Fibroblast of skin of scalp (primary cell): ENCODE measurements at places on chromosomes 2 and 18.

DNA sequence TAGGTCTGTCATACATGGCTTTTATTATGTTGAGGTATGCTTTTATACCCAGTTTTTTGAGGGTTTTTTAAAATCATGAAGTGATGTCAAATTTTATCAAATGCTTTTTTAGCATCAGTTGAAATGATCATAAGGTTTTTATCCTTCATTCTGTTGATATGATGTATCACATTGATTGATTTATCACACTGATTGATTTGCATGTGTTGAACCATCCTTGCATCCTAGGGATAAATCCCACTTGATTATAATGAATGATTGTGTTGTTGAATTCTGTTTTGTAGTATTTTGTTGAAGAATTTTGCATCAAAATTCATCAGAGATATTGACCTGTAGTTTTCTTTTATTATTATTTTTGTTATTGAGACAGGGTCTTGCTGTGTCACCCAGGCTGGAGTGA, 68.2 kb downstream of the LIMS1 start:
- no peak for DNase-seq

DNA sequence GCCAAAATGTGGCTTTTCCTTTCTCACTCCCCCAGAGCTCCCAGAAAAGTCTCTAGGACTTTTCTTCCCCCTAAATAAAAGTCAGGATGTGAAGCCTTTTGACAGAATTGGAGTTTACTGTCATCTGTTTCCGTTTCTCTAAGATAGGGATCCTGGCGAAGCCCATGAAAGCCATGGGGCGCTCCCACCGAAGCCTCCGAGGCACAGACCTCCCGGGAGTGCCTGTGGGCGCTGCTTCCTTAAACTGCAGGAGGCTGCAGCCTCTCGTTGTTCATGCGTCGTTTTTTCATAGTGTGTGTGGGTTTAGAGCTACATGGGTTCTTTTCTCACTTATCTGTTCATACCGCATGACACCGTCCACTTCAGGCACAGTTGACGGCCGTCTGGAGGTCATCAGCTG, 56.8 kb downstream of the ASAP2 start:
- no peak for DNase-seq

DNA sequence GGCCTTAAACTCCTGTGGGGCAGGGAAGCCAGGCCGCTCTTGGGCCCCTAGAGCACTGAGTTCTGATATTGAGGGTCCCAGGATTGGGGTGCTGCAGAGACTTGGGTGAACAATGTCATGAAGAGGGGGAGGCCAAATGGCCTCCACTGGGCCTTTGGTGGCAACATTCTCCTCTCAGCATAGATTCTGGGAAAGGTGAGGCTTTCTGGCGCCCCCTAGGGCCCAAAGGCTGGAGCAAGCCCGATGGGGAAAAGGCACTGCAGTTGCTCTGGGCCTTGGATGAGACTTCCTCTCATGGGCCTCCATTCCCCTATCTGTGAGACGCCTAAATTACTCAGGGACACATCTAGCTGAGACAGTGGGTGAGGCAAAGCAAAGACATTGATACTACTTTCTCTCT, 84.8 kb downstream of the ACAA2 start:
- peak; percentile 43 for DNase-seq

DNA sequence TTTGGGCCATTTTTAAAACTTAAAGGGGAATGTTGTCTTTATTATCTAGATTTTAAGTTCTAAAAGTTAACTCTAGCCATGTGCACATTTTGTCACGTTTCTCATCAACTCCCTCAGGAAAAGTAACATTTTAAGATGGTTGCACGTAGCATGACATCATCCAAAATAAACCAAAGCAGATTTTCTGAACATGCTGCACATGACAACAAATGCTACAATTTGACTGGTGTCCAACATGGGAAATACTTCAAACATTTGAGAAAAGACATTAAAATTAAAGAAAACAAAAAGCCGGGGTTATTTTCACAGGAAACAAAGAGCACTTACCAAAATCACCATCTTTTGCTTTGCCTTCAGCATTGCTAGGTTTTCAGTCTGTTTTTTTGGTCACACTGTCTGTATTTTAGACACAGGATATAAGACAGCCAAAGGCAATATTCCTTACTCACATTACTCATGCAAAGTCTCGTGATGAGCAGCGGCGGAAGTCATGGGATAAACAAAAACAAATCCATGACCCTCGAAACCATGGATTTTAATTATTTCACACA, 51.3 kb upstream of the RND3 start:
- DNase-seq, result peak; percentile 91

DNA sequence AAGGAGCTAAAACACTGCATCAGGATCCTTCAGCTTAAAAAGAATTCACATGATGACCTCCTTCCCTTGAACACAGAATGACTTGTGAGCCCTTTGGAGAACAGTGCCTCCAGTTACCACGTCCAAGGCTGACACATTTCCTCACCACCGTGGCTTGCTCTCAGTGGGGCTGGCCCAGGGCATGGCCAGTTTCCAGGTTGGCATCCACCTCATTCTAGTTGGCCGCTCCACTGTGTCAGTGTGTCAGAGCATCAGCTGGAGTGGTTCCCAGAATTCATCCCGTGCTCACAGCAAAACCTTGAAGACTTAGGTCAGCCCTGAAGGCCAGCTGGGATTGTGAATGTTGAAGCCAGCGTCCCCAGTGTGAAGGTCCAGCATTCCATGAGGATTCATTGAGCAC, 158.5 kb downstream of the INSIG2 start:
- no peak for DNase-seq

DNA sequence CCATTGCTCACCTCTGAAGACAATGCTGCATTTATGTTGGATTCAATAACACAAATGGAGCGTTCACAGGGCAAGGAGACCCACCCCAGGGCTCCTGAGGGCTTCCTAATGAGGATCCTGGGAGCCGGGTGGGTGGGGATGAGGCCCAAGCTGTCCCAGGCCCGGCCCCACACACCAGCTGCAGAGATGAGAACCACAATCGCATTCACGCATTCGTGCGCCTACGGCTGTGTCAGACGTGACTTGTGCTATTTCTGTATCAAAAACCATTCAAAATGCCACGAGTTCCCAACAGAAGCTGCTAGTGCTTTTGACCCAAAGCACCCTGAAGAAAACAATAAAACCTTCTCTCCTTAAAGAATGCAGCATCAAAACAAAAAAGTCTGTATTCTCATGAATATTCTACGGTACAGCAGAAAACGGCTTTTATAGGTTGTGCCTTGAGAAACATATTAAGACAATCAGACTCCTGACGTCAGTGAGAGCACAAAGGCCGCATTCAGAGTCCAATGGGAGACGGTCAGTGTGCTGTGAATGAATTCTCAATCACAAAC, 205.4 kb downstream of the HDAC4 start:
- DNase-seq, result no peak

GRCh38 chr18:71485611-71486010, 1058.5 kb downstream of the CBLN2 start:
- DNase-seq, result peak; percentile 13

- no peak for DNase-seq
Observed at GRCh38 chr2:171318463-171318934, 115.3 kb downstream of the METTL8 start.

DNA sequence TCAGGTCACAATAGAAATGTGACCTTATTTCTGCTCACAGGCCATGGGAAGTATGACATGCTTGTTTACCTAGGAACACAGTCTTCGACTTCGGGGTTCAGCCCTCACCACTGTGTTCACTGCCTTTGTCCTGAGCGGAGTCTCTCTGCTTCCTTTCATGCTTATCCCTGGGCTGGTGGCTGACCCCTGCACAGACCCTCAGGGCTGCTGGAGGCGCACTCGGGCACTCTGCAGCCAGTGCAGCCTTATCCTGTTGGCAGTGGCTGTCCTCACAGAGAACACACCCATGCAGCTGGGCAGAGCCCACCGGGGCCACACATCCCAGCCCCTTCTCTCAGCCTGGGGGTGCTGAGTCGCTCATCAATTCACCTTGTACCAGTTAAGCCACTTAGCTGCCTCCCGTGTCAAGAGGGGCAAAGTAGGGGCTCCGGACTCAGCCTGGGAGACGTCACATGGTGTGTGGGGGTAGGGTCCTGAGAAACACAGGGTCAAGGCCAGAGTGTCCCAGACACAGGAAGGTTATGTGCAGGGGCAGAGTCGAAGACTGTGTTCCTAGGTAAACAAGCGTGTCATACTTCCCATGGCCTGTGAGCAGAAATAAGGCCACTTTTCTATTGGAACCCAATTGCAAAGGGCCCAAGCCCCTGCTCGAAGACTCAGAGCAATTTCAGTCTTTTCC, 107.5 kb downstream of the FAM210A start:
- DNase-seq, result no peak

DNA sequence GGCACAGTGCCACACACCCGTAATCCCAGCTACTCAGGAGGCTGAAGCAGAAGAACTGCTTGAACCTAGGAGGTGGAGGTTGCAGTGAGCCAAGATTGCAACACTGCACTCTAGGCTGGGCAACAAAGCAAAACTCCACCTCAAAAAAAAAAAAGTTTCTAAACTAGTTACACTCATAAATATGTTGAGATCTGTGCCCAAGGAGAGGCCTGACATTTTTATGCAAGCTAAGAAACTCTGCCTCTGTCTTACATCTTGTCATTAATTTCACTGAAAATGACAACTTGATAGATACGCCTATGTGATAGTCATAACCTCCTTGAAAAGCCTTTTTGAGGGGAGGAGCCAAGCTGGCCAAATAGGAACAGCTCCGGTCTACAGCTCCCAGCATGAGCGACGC, 412.7 kb downstream of the STK39 start:
- no peak for DNase-seq

DNA sequence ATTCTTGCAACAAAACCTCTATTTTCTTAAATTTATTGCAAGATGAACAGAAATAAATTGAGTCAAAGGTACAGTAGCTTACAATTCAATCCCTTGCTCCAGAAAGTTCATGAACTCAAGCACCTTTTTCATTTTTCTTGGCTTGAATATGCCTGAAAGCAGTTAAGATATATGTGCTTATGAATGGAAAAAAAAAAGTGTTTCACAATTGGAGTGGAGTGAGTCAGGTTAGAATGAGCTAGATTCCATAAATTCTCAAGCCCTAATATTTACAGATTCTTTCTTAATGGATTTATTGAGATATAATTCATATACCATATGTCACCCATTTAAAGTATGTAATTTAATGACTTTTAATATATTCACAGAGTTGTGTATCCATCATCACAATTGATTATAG, 39.6 kb upstream of the NEMP2 start:
- DNase-seq, result peak; percentile 18

DNA sequence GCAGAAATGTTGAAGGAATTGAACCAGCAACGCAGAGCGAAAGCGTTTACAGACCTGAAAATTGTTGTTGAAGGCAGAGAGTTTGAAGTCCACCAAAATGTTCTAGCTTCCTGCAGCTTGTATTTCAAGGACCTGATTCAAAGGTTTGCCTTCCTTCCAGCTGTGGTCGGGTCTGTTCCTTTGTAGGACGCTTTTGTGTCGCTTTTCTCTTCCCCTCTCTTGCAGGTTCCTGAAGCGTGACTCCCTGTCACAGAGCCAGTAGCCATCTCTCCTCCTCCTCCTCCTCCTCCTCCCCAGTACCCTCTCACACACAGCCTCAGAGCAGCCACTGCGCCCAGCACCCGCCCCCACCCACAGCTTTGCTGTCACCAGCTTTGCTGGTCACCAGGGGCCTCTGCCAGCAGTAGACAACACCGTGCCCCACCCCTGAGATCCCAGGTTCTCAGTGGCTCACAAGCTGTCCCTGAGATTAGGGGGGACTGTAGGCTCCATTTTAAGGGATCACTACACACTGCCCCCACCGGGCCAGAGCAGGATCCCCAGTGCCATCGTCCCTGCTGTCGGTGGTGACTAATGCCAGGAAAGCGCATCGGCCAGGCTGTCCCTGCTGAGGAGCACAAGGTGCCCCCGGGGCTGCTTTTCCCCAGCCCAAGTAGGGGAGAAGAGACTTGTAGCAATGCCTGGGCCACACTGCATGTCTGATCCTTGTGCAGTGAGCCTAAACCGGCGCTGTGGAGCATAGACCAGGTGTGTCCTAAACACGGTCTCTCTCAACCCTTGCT, 242.3 kb downstream of the ATAD2B start:
- DNase-seq, result no peak

DNA sequence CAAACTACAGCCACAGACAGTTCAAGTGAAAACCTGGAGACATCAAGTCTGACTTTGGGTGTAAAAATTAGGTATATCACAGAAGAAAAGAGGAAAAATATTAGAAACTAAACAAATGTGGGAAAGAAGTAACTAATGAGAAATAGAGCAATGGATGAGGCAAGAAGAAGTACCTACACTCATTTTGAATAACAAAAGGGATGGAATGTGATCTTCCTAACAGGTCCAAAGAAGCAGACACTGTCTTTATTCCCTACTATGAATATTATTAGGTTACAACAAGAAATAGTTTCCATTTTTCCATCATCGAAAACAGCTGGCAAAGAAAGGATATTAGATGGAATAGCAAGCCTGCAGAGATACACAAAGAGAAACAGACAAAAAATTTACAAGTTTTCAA, 486.3 kb upstream of the FSHR start:
- DNase-seq, result no peak

GRCh38 chr2:27184115-27184514, 27.7 kb upstream of the ATRAID start:
- DNase-seq, result peak; percentile 26

GRCh38 chr2:159998961-159999360, 63.5 kb downstream of the PLA2R1 start:
- DNase-seq, result peak; percentile 31

DNA sequence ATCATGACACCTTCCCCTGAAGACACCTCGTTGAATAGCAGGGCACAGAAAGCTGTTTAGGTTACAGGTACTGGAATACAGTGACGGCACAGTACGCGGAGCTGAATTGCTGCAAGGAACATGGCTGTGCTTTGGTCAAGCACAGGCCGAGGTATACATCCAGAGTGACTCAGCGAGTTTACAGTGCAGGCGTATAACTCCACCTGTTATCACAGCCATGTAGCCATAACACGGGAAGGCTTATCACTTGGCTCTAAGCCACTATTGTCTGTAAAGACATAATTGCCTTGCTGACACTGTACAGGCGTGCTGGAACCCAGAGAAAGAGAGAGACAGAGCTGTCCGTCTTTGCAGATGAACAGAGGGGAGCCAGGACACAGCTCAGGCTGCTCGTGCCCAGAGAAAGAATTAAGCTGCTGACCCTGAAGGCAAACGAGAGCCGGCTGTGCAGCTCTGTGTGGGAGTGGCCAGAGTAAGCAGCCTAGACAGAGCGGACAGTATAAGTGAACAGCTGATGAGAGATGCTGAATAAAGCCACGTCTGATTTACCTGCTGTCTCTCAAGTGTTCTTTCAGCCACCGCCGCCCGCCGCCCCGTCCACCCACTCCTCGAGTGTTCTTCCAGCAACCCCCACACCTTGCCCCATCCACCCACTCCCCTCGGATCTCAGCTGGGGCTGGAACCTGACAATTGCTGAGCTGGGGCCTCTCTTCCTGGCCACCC, 87.3 kb upstream of the PPP1CB start:
- no peak for DNase-seq

- no peak for DNase-seq
Observed at GRCh38 chr2:68837861-68838341, 33.3 kb downstream of the BMP10 start.
